ENCODE measurements at places on chromosomes 6 and 20. TPM values are rescaled to one million over a fixed set of nuclear protein-coding genes. Genes with fewer than 3 reads are reported as not detected.
A peak's percentile ranks its signal among the peaks of the same experiment; 100 is the strongest.

TDP2 gene
- total RNA-seq, result 22.1 TPM

PSORS1C1 gene
- total RNA-seq, result 0.06 TPM

NTSR1 gene
- not detected for total RNA-seq

C20orf144 gene
- total RNA-seq, result not detected

GSTA4 gene
- 16.9 TPM for total RNA-seq

DNA sequence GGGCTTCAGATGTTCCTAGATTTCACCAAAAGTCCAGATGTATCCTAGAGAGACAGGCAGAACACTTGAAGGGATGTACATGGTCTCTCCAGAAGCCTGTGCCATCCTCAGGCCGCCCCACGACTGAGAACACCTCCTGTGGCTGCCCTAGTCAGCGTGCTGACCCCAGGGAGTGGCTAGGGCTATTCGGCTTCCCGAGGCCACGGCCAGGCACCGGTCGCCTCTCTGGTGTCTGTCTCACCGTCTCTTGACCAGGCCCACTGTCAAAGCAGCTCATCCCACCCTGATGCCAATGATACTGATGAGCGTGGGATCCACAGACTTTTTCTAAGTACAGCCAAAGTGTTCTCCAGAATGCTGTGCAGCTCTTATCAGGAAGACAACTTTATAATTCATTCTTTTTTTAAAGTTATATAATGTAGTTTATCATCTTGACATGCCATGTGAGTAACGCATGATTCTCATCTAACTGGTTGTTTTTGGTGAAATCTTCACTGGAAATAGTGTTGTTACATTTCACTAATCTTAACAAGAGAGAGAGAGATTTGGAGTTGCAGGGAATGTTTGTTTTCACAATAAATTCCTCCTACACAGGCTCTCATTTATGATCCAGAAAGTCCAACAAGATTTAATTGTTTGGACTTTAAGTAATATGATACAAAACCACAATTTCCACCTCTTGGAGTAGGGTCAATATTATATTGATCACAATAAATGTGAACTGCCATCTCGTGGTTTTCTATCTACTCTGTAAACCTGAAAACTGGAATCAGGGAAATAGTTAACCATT lies 41.7 kb upstream of the KLHL31 start:
- H3K27ac ChIP-seq, result no peak overlapping the region
- H3K27me3 ChIP-seq, result peaks cover 3% of the 10 kb centered on the region
- H3K4me1 ChIP-seq, result peaks cover 12% of the 10 kb centered on the region
- H3K36me3 ChIP-seq, result no peaks in the 10 kb centered on the region
- no peak for DNase-seq

GRCh38 chr20:43787937-43788336 lies 61.1 kb upstream of the GTSF1L start:
- no peak overlapping the region for H3K27ac ChIP-seq
- H3K4me1 ChIP-seq, result no peaks in the 10 kb centered on the region
- H3K4me3 ChIP-seq, result no peak overlapping the region
- no peaks in the 10 kb centered on the region for H3K27me3 ChIP-seq

DNA sequence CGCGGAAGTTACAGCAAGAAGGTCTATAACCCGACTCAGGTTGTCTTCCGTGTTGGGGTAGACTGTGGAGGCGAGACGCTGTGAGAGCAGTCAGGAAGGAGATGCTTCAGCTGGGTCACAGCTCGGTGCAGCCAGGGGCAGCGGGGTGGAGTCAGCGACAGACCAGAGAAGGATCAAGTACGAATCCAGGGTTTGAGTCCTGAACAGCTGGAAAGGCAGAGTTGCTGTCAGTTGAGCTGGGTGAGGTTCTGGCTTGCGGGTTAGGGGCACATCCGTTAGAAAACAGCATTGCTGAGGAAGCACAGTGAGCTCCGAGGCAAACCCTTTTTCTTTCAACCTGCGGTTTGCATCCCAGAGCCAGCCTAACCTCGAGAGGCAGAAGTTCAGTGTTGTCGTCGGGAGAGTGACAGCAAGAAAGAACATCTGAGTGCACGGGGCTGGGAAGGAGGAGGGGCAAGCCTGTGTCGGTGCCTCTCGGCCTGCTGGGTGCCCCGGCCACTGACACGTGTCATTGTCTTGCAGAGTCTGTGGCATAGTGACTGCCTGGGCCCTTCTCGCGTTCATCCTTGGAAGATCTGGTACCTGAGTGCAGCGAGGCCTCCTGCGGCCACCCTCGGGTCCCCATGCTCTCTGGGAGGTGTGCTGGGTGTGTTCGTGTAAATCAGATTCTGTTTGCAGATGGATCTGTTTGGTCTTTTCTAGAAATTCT lies 20.0 kb downstream of the PNLDC1 start:
- H3K36me3 ChIP-seq, result no peaks in the 10 kb centered on the region
- H3K4me3 ChIP-seq, result no peak overlapping the region
- no peaks in the 10 kb centered on the region for H3K27me3 ChIP-seq

GRCh38 chr6:156976216-156977127 lies 199.3 kb downstream of the ARID1B start:
- H3K27ac ChIP-seq, result peak overlapping the region; percentile 61
- H3K36me3 ChIP-seq, result no peaks in the 10 kb centered on the region
- peak overlapping the region; percentile 58 for H3K4me3 ChIP-seq
- no peak for DNase-seq
- no peaks in the 10 kb centered on the region for H3K27me3 ChIP-seq

DNA sequence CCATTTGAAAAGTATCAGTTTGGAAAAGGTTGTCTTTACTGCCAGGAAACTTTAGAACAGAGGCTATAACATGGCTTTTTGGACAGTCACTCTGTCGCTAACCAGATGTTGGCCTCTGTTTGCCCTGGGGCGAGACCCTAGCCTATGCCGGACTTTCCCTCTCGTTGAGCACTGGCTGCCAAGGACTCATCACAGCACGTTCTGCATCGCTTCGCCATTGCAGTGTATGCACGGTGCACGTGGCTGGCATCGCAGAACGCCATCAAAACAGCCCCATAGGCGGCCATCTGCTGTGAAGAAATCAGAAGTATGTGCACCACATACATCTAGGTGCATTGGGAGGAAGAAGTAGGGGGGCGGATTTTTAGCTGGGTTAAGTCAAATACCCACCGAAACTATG lies 156.4 kb downstream of the EYA2 start:
- H3K4me3 ChIP-seq, result no peak overlapping the region
- H3K27ac ChIP-seq, result no peak overlapping the region
- H3K27me3 ChIP-seq, result no peaks in the 10 kb centered on the region
- no peaks in the 10 kb centered on the region for H3K4me1 ChIP-seq
- DNase-seq, result no peak

GRCh38 chr6:78093906-78094305 lies 441.1 kb downstream of the MEI4 start:
- no peak overlapping the region for H3K27ac ChIP-seq
- H3K27me3 ChIP-seq, result no peaks in the 10 kb centered on the region
- no peaks in the 10 kb centered on the region for H3K4me1 ChIP-seq
- H3K4me3 ChIP-seq, result no peak overlapping the region
- no peaks in the 10 kb centered on the region for H3K36me3 ChIP-seq
- no peak for DNase-seq

DNA sequence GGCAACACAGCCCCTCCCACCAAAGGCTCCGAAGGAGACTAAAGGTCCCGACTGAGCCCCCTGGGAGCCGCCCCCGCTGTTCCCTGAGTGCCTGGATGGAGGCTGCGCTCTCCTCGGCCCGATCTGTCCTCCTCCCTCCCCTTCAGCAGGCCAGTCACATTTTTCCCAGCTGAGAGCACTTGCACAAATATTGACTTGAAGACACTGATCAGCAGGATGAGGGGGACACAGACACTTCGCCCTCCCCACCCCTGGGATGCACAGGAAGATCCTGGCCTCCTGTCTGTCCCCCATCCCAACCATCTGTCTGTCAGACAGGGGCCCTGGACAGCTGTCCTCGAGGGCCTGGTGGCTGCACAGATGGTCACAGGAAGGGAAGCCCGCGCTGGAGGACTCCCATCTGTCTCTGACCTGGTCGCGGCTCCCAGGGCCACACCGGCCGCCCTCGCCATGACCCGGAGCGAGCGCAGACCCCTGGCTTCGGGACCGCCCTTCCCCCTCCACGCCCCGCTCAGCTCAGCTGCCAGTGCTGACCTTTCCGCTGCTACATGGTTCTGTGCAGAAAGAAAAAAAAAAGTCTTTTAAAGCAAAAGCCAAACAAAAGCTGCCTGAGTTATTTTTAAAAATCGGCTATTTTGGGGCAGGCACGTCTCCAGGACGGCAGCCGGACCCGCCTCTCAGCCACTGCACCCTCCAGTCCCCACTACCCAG lies 11.1 kb downstream of the LAMA5 start:
- DNase-seq, result peak; percentile 71
- H3K27ac ChIP-seq, result peak overlapping the region; percentile 85
- H3K36me3 ChIP-seq, result peaks cover 16% of the 10 kb centered on the region
- peaks cover 66% of the 10 kb centered on the region for H3K4me1 ChIP-seq
- no peaks in the 10 kb centered on the region for H3K27me3 ChIP-seq
- peak overlapping the region; percentile 42 for H3K4me3 ChIP-seq

DNA sequence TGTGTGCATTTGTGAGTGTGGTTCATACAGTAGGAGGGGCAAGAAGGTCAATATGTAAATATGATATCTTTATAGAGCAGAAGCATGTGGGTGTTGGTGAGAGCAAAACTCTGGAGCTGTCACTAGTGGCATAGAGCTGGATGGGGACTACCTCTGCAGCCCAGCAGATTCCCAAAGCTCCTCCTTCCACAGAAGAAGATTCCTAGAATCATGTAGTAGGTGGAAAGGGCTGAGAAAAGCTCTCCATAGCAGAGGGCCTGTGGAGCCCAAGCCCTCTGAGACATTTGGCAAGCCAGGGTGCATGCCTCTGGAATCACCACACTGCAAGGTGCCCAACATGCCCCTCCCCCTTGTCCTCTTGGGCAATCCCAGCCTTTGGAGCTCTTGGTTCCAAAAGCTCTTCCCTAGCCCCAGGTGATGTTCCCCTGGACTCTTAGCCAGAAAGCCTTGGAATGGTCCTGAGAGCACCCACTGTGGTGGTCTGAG lies 233.2 kb downstream of the LRFN2 start:
- H3K36me3 ChIP-seq, result no peaks in the 10 kb centered on the region
- DNase-seq, result no peak
- H3K27ac ChIP-seq, result no peak overlapping the region

DNA sequence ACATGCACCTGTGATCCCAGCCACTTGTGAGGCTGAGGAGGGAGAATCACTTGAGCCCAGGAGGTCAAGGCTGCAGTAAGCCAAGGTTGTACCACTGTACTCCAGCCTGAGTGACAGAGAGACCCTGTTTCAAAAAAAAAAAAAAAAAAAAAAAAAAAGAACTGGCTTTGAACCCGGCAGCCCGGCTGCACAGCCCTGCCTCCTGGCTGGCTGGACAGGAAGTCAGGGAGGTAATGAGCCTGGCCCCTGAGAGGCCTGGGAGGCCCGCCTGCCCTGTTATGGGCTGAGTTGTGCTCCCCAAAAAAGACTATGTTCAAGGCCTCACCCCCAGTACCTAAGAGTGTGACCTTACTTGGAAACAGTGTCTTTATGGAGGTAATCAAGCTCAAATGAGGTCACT lies 65.6 kb downstream of the ABHD12 start:
- H3K27ac ChIP-seq, result no peak overlapping the region
- H3K4me1 ChIP-seq, result peaks cover 11% of the 10 kb centered on the region
- H3K4me3 ChIP-seq, result no peak overlapping the region
- DNase-seq, result no peak

- H3K4me3 ChIP-seq, result no peak overlapping the region
- no peak for DNase-seq
- no peaks in the 10 kb centered on the region for H3K36me3 ChIP-seq
- no peaks in the 10 kb centered on the region for H3K4me1 ChIP-seq
- H3K27me3 ChIP-seq, result no peaks in the 10 kb centered on the region
Observed at GRCh38 chr6:62229231-62229630, 56.8 kb downstream of the KHDRBS2 start.

- H3K4me1 ChIP-seq, result no peaks in the 10 kb centered on the region
- H3K27ac ChIP-seq, result no peak overlapping the region
- DNase-seq, result no peak
- H3K4me3 ChIP-seq, result no peak overlapping the region
- no peaks in the 10 kb centered on the region for H3K27me3 ChIP-seq
Observed at GRCh38 chr6:149438855-149439254, 38.8 kb downstream of the SUMO4 start.

GRCh38 chr6:21327326-21328112 lies 266.0 kb upstream of the SOX4 start:
- no peak overlapping the region for H3K4me3 ChIP-seq
- no peaks in the 10 kb centered on the region for H3K36me3 ChIP-seq
- H3K27me3 ChIP-seq, result no peaks in the 10 kb centered on the region
- no peak overlapping the region for H3K27ac ChIP-seq
- no peaks in the 10 kb centered on the region for H3K4me1 ChIP-seq

- peak; percentile 84 for DNase-seq
- H3K27ac ChIP-seq, result no peak overlapping the region
- peaks cover 63% of the 10 kb centered on the region for H3K27me3 ChIP-seq
- no peaks in the 10 kb centered on the region for H3K4me1 ChIP-seq
Observed at GRCh38 chr20:2206957-2207769, 88.6 kb upstream of the TGM3 start.

DNA sequence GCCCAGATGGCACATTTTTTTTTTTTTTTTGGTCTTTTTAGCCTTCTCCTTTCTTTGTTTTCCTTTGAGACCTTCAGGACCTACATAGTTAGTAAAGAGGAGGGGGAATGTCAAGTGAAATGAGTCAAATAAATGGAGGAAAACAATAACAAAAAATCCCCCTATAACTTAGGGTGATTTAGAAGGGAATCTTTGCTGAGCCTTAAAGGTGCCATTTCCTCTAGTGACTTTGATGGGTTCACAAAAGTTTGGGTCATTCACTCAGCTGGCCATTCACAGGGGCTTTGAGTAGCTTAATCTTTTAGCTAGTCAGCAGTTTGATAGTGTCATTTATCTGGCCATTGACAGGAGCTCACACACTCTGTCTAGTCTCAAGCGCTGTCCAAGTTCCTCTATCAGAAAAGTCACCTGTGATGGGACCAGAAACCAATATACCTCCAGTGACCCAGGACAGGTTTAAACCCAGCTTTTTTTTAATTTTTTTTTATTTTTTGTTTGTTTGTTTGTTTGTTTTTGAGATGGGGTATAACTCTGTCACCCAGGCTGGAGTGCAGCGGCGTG lies 275.1 kb upstream of the PRDM1 start:
- H3K36me3 ChIP-seq, result no peaks in the 10 kb centered on the region
- H3K27ac ChIP-seq, result no peak overlapping the region
- DNase-seq, result no peak
- H3K4me1 ChIP-seq, result peaks cover 10% of the 10 kb centered on the region
- no peak overlapping the region for H3K4me3 ChIP-seq

- H3K4me1 ChIP-seq, result no peaks in the 10 kb centered on the region
- peaks cover 6% of the 10 kb centered on the region for H3K27me3 ChIP-seq
- H3K27ac ChIP-seq, result no peak overlapping the region
- no peak overlapping the region for H3K4me3 ChIP-seq
- H3K36me3 ChIP-seq, result no peaks in the 10 kb centered on the region
- no peak for DNase-seq
Observed at GRCh38 chr6:168150551-168151320, 71.7 kb upstream of the FRMD1 start.

- DNase-seq, result no peak
- no peaks in the 10 kb centered on the region for H3K4me1 ChIP-seq
- H3K27me3 ChIP-seq, result no peaks in the 10 kb centered on the region
- H3K36me3 ChIP-seq, result no peaks in the 10 kb centered on the region
- no peak overlapping the region for H3K27ac ChIP-seq
Observed at GRCh38 chr6:53214172-53214571, 65.5 kb upstream of the GCM1 start.
